ENCODE measurements at places on chromosomes 7 and 10. TPM values are rescaled to one million over a fixed set of nuclear protein-coding genes. Genes with fewer than 3 reads are reported as not detected.

MBL2 gene
- total RNA-seq: 0.12 TPM

AGR3 gene
- total RNA-seq: 50.9 TPM

FAM204A gene
- total RNA-seq: 45.1 TPM

FAM25C gene
- total RNA-seq: not detected

CYP3A5 gene
- total RNA-seq: 223 TPM

DNA sequence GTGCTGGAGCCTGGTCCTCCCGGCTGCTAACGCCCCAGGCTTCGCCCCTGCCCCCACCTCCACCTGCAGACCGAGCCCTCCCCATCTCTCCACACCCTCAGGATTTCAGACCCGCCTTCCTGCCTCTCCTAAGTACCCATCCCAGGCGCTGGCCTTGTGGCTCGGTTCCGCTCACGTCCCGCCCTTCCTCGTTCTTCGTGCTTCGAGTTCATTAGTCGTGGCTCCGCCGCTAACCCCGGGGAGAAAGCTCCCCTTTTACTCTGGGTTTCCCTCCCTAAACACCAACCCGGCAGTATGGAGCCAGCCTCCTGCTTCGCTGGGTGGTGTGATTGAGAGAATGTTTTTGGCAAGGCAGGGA lies 11.2 kb downstream of the EMX2 start:
- DNase-seq: no peak

DNA sequence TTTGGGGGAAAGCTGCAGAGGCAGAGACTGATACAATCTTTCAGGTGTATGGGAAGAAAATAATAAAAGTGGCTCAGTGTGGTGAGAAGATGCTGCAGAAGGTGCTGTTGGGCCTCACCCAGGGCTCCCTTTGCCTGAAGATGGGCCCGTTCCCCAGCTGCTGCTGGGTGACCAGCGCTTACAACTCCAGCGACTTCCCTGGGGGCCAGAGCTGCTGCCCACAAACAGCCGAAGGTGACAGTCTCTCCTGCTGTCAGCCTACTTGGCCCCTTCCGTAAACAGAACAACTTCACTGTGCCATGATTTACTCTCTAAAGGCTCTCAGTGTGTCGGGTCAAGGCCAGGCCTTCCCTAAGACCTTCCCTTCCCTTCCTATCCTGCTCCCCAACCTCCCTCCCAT lies 93.6 kb upstream of the PCBD1 start:
- no peak for DNase-seq

DNA sequence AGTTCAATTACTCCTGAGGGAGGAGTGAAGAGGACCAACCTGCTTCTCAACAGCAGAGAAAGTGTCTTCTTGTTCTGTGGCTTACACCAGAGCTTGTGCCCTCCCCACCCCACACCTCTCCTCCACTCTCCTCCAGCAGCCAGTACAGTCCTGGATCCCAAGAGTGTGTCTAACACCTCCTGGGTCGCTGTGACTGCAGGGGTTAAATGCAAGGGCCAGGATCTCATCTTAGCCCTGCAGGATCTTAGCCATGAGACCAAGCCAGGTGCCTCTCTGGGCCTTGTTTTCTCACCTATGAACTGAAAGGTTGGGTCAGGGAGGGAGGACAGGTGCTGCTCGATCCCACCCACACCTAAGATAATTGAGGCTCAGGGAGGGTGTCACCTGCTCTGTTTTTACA lies 34.5 kb upstream of the MSRB2 start:
- DNase-seq: no peak

- no peak for DNase-seq
Observed at GRCh38 chr10:34607894-34608293, 207.2 kb downstream of the PARD3 start.

DNA sequence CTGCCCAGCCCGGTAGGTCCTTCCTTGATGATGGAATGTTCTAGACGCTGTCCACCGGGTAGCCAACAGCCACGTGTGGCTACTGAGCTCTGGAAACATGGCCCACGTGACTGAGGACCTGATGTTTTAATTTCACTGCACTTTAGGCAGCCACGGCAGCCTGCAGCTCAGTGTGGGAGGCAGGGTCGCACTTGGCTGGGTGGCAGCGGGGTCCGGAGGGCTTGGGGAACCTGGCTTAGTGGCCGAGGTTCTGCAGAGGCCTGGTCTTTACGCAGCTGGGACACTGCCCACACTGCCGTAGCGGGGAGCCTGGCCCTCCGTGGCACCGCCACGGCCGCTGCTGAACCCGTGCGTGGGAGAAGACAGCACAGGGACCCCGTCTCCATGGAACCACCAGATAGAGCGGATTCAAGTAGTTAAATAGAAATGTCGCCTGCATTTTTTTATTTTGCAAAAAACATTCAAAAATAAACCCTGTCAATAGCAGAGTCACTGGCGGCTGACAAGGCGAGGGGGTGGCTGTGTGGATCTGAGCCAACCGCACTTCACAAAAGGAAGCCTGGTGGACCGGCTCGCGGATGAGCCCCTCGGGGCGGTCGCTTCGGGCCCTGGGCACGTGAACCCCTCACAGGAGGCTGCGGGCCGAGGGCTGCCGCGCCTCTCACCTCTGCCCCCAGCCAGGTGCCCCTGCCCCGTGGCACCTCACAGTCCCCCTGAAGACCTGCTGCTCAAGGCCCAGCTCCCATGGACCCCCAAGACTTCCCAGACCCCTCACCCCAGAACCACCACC lies 25.6 kb upstream of the UTF1 start:
- DNase-seq: no peak

DNA sequence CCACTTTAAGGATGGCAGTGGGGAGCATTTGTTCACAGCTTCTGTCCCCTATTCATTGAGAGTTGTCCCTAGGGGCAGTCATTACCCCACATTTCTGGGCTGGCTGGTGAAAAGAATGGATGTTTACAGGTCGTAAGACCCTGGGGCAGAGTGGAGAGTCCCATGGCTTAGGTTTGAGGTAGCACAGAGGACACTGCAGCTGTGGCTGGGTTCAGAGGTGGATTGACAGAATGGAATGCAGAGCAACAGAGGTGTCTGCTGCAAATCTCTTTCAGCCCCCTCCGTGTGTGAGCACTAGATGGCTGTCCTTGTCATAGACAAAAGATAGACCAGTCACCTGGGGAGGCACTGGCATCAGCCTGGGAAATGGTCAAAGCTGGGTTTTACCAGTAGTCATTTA lies 141.9 kb downstream of the CACNB2 start:
- DNase-seq: no peak
